ENCODE measurements at places on chromosomes 16 and 17.

DNA sequence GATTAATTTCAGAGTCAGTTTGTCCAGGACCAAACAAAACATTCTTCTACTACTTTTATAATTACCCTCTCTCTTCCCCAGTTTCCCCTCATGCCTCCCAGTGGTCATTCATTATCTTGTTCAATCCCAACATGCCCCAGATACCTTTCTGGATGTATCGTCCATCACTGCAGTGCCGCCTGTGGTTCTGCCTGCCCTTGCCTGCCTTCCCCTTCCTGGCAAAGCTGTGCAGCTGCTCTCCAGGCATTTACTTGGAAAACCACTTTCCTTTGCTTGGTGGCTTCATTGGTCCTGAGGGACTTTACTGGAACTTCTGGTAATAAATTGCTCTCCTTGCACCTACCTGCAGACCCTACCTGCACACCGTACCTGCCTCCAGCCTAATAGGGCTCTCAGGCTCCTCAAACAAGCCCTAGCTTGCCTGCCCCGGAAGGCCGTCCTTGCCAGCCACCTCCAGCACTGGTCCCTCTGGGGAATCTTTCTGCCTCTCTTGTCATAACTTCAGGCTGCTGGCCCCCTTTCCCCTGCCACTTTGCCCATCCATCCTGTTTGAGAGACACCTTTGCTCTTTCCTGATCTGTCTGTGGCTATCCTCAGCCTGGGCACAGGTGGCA, 19.5 kb upstream of the MSI2 start:
- DNase-seq, result no peak

GRCh38 chr17:13510062-13510461, 91.7 kb downstream of the HS3ST3A1 start:
- DNase-seq, result no peak

DNA sequence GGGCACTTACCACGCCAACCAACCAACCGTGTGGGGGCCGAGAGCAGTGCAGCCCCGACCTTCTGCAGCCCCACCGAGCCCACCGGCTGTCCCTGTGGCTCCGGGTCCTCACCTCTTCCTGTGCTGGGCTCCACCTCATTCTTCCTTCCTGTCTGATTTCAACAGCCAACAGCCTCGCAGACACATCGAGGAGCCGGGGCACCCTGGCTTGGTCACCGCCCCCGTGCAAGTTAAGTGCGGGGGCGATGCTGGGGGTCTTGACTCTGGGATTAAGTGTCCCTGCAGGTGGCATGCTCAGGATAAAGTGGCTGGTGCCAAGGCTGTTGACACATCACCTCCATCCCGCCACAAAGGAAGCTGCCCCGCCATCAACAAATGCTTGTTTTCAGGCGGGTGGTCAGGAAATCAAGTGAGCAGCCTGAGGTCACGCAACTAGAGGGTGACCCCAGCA, at the start of gene NLRC3:
NLRC3 (minus strand) TSS at position 102 of the 451 bp plus-strand sequence. CDS start 12,367 bp downstream, outside the sequence.
- DNase-seq, result peak; percentile 37

GRCh38 chr17:74514632-74515334, 16.5 kb downstream of the CD300LB start:
- no peak for DNase-seq

DNA sequence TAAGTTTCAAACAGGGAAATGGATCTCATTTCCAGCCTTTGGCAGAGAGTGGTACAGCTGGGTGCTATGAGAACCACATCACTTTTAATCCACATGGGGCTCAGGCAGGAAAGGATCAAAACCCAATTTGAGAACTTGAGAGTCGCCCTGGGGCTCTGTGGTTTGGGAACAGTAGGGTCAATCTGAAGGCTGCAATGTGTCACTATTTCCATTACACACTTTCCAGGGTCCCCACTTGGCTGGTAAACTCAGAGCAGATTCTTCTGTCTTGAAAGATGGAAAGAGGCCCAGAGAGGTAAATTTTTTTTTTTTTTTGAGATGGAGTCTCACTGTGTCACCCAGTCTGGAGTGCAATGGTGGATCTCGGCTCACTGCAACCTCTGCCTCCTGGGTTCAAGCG, 6.7 kb upstream of the HIGD1B start:
- no peak for DNase-seq
